Glomerular endothelial cell (primary cell): ENCODE measurements at places on chromosomes 11 and 22.

DNA sequence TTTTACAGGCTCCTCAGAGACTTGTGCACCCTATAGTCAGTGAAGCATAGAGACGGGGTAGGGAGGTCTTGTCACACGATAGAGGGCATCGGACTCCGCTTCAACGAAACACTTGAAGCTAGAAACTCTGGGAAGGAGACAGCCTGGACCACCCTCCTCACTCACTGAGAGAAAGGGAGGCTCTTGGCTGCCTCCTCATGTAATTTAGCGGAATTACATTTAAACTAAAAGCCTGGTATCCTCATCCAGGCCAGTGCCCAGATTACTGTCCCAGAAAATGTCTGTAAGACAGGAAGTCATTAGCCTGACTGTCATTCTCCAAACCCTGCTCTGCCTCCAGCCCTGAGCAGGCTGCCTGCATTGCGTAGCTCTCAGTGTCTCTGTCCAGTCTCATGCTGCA is 36.0 kb downstream of the TTLL1 start:
- DNase-seq = no peak

GRCh38 chr22:45271667-45272201 is 13.0 kb upstream of the UPK3A start:
- no peak for DNase-seq

- DNase-seq = no peak
Measured at GRCh38 chr11:121522043-121522941, 69.5 kb upstream of the SORL1-AS1 start.

- no peak for DNase-seq
Measured at GRCh38 chr22:30167734-30168133, 78.8 kb downstream of the LIF start.

GRCh38 chr11:20671856-20672546 is 2.6 kb downstream of the NELL1 start:
- no peak for DNase-seq

DNA sequence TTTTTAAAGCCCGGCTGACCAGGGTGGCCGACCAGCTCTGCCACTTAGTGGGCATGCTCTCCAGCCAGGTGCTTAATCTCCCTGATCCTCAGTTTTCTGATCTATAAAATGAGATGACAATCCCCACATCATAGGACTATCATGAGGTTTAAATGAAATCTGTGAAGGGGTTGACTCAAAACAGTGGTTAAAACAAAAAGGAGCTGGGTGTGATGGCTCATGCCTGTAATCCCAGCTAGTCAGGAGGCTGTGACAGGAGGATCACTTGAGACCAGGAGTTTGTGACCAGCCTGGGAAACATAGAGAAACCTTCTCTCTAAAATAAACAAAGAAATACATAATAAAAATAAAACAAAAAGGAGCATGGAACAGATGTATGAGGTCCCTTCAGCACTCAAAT is 3.6 kb upstream of the C11orf86 start:
- no peak for DNase-seq

GRCh38 chr11:44936525-44936924 is 14.2 kb downstream of the TP53I11 start:
- DNase-seq = no peak
